ENCODE measurements at places on chromosomes 4 and X. TPM values are rescaled to one million over a fixed set of nuclear protein-coding genes. Genes with fewer than 3 reads are reported as not detected.

MAGEA11 gene
- not detected for total RNA-seq

PALLD gene
- total RNA-seq = 150 TPM

AMOT gene
- 26.2 TPM for total RNA-seq

TMSB15A gene
- total RNA-seq = 0.47 TPM

HSFX3 gene
- total RNA-seq = not detected

DNAAF6 gene
- not detected for total RNA-seq

TCEAL6 gene
- not detected for total RNA-seq

P2RY4 gene
- 1.3 TPM for total RNA-seq

C4orf33 gene
- total RNA-seq = 23.7 TPM

PPEF1 gene
- total RNA-seq = 0.22 TPM

THOC2 gene
- 66.5 TPM for total RNA-seq

ARHGEF38 gene
- 21.1 TPM for total RNA-seq

GPR50 gene
- not detected for total RNA-seq

GPRASP3 gene
- 11.4 TPM for total RNA-seq

PRICKLE3 gene
- total RNA-seq = 12.5 TPM

ZIC3 gene
- not detected for total RNA-seq

DCAF8L2 gene
- total RNA-seq = not detected

RAB40A gene
- not detected for total RNA-seq

COL4A6 gene
- 0.35 TPM for total RNA-seq

MAOB gene
- total RNA-seq = 4.3 TPM

STBD1 gene
- 11.9 TPM for total RNA-seq

RADX gene
- total RNA-seq = 1.7 TPM

PLK4 gene
- total RNA-seq = 1.1 TPM

IL3RA gene
- 8.5 TPM for total RNA-seq

FRYL gene
- total RNA-seq = 416 TPM

Measured in mucosa of descending colon (tissue), 3 donors.